ENCODE measurements at places on chromosomes 3 and 15.

DNA sequence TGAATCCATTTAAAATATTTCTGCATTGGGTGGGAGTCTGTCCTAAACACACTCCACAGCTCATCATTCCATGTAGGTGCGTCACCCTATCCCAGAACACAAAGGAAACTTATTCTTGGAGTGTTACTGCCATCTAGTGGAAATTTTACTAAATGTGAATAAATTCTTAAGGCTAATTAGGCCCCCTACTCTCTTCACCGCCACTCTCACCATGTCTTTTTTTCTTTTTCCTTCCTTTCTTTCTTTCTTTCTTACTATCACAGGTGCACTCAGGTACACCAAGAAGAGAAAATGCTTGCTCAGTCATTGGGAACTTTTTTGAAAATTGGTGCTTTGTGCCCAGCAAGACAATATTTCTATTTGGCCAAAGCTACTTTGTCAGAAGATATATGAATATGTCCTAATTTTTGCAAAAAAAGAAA lies 26.4 kb upstream of the ATP8B4 start:
- no peak overlapping the region for H3K4me3 ChIP-seq
- H3K27me3 ChIP-seq = no peaks in the 10 kb centered on the region
- peak; percentile 86 for DNase-seq
- H3K27ac ChIP-seq = no peak overlapping the region
- H3K4me1 ChIP-seq = no peaks in the 10 kb centered on the region

DNA sequence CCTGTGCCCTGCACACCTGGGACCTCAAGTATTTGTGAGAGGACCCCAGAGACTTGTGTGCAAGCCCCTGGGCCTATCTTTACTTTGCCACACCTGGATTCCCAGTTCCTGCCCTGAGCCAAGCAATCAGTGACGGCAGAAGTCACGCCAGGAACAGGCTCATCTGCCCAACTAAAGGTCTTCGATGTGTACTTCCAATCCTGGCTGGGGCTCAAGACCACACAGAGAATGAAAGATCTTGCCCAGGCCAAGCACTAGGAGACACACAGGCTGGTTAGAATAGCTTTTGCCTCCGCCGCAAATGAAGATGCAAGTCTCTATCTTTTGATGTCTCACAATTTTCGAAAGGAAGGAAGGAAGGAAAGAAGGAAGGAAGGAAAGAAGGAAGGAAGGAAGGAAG lies 228.8 kb downstream of the OCA2 start:
- no peak overlapping the region for H3K4me3 ChIP-seq
- H3K4me1 ChIP-seq = no peaks in the 10 kb centered on the region
- no peaks in the 10 kb centered on the region for H3K36me3 ChIP-seq
- no peaks in the 10 kb centered on the region for H3K27me3 ChIP-seq

- H3K36me3 ChIP-seq = no peaks in the 10 kb centered on the region
- no peak overlapping the region for H3K27ac ChIP-seq
- H3K27me3 ChIP-seq = no peaks in the 10 kb centered on the region
- H3K4me1 ChIP-seq = no peaks in the 10 kb centered on the region
- no peak overlapping the region for H3K4me3 ChIP-seq
Observed at GRCh38 chr15:75823860-75824613, 19.2 kb upstream of the UBE2Q2 start.

- H3K36me3 ChIP-seq = no peaks in the 10 kb centered on the region
- H3K27me3 ChIP-seq = no peaks in the 10 kb centered on the region
- H3K4me3 ChIP-seq = no peak overlapping the region
- no peak for DNase-seq
Observed at GRCh38 chr3:2957115-2957514, 153.1 kb downstream of the IL5RA start.

DNA sequence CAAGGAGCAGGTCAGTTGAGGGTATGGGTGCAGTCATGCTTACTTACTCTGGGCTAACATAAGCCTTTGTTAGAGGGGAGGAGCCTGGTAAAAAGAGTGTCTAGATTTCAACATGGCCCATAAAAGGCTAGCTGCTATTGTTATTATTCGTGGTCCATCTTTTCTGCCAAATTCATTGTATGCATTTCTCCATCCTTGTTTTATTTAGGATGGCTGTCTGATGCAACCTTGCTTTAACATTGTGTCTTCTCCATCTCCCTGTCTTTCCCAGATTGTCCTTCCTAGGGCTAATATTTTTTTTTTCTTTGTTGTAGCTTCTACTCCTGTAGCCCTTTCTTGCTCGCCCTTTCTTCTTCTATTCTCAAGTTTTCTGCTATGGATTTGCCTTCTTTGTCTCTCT lies 12.6 kb downstream of the RBMS3 start:
- no peaks in the 10 kb centered on the region for H3K36me3 ChIP-seq
- H3K4me3 ChIP-seq = no peak overlapping the region
- H3K4me1 ChIP-seq = peaks cover 4% of the 10 kb centered on the region
- no peaks in the 10 kb centered on the region for H3K27me3 ChIP-seq
- no peak for DNase-seq
- no peak overlapping the region for H3K27ac ChIP-seq

DNA sequence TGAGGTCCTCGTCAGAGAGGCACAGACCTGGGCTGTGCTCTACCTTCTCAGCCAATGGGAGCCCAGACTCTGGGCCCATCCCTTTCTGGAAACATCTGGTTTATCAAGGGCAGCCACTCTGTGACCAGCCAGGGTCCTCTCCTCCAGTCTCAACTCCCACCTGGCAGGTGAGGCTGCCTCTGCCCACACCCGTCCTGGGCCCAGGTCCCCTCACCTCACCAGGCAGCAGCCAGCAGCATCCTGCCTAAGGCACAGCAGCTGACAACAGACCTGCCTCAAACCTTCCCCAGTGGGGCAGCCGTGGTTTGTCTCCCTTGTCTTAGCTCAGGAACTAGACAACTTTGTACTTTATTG lies 8.7 kb upstream of the VIPR1 start:
- H3K4me3 ChIP-seq = no peak overlapping the region
- H3K27ac ChIP-seq = no peak overlapping the region
- no peaks in the 10 kb centered on the region for H3K36me3 ChIP-seq
- peaks cover 9% of the 10 kb centered on the region for H3K4me1 ChIP-seq
- peak; percentile 11 for DNase-seq

GRCh38 chr3:182913889-182914288 lies 66.4 kb downstream of the DCUN1D1 start:
- H3K27me3 ChIP-seq = no peaks in the 10 kb centered on the region
- H3K36me3 ChIP-seq = peaks cover 7% of the 10 kb centered on the region
- H3K4me1 ChIP-seq = no peaks in the 10 kb centered on the region
- no peak for DNase-seq

GRCh38 chr15:72907733-72908132 lies 124.2 kb upstream of the ADPGK start:
- H3K36me3 ChIP-seq = no peaks in the 10 kb centered on the region
- no peak overlapping the region for H3K27ac ChIP-seq
- no peaks in the 10 kb centered on the region for H3K4me1 ChIP-seq
- H3K27me3 ChIP-seq = no peaks in the 10 kb centered on the region

GRCh38 chr3:138296639-138297038 lies 33.0 kb downstream of the NME9 start:
- no peak for DNase-seq
- H3K27ac ChIP-seq = no peak overlapping the region
- H3K36me3 ChIP-seq = peaks cover 14% of the 10 kb centered on the region
- H3K27me3 ChIP-seq = no peaks in the 10 kb centered on the region
- H3K4me1 ChIP-seq = no peaks in the 10 kb centered on the region

DNA sequence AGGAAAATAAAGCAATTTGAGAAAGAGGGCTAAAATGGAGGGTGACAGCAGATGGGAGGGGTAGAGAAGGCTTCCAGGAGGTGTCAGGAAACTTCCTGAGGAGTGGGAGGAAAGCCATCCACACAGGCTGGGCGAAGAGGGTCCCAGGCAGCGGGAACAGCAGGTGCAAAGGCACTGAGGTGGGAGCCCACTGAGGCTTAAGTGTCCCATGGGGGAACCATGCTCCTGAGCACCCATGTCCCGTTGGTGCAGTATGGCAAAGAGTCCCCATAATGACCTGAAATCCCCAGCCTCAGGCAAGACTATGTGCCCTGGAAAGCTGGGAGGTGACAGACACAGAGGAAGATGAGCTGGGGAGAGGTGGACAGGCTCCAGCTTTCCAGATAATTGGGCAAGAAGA lies 30.0 kb downstream of the CFAP100 start:
- H3K27me3 ChIP-seq = no peaks in the 10 kb centered on the region
- DNase-seq = no peak
- H3K4me3 ChIP-seq = no peak overlapping the region
- H3K4me1 ChIP-seq = no peaks in the 10 kb centered on the region
- H3K36me3 ChIP-seq = no peaks in the 10 kb centered on the region
- no peak overlapping the region for H3K27ac ChIP-seq

DNA sequence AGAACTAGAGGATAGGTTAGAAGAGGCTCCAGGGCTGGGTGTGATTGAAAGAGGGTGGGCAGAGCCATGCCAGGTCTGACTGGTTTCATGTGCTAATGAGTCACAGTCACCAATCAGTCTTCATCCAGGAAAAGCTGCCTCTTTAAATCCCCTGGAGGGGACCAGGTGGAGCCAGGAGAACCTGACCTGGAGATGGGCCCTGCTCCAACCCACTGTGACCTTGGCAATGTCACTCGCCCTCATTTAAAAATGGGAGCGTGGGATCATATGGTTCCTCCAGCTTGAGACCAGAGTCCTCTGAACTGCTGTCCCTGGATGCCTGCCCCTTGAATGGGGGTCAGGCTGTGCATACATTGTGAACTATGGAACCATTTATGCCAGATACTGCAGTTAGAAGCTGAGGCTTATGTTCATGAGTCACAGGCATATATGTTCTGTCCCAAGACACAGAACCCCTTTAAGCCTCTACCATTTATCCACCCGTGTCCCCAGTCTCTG lies 23.0 kb downstream of the HES1 start:
- H3K4me3 ChIP-seq = no peak overlapping the region
- H3K36me3 ChIP-seq = no peaks in the 10 kb centered on the region
- DNase-seq = no peak
- peaks cover 4% of the 10 kb centered on the region for H3K4me1 ChIP-seq
- no peak overlapping the region for H3K27ac ChIP-seq
- no peaks in the 10 kb centered on the region for H3K27me3 ChIP-seq

DNA sequence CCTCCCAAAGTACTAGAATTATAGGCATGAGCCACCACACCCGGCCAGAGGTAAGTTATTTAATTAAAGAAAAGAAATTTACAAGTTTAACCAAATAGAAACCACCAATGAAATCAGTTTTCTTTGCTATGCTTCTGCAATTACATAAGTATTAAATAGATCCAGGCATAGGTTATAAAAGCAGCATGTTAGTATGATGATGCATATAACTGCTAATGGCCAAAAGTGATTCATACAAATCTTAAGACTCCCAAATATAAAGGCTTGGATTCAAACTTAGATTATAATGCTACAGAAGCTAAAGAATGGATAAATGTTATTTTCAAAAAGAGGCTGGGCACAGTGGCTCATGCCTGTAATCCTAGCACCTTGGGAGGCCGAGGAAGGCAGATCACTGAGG lies 32.8 kb upstream of the HDC start:
- H3K36me3 ChIP-seq = peaks cover 9% of the 10 kb centered on the region
- no peaks in the 10 kb centered on the region for H3K27me3 ChIP-seq
- no peaks in the 10 kb centered on the region for H3K4me1 ChIP-seq
- no peak overlapping the region for H3K4me3 ChIP-seq

DNA sequence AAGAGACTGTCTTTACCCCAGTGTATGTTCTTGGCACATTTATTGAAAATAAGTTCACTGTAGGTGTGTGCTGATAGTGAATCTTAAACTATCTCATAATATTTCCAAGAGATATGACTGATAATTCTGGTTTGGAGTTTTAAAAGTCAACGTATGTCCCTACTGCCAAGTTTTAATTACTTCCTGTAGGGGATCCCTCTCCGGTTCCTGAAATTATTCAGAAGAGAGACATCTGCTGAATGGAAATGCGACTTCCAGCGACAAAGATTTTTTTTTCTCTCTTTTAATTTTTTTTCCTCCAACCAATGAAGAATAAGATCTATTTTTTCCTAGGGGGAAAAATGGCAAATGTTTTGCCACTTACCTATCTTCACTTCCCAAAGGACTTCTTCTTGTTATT lies 498.9 kb upstream of the TGFBR2 start:
- no peaks in the 10 kb centered on the region for H3K36me3 ChIP-seq
- DNase-seq = peak; percentile 22
- H3K27me3 ChIP-seq = no peaks in the 10 kb centered on the region
- no peaks in the 10 kb centered on the region for H3K4me1 ChIP-seq

DNA sequence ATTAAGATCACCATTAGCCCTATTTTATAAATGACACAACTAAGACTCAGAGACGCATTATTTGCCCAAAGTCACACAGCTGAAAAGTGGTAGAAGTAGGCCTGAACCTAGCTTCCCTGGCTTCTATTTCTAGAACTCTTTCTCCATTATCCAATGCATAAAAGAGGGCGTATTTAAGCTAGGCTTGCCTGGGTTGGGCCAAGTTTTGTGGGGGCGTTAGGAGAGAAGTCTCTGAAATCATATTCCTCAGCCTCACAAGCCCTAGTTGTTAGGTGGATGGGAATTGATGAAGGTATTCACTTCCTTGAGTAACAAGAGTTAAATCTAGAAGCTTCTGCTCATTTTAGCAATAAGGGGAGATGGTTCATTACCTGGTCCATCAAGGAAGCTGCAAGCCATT lies 22.3 kb downstream of the TIMP4 start:
- H3K36me3 ChIP-seq = no peaks in the 10 kb centered on the region
- DNase-seq = no peak
- no peaks in the 10 kb centered on the region for H3K4me1 ChIP-seq
- no peaks in the 10 kb centered on the region for H3K27me3 ChIP-seq
- H3K4me3 ChIP-seq = no peak overlapping the region

DNA sequence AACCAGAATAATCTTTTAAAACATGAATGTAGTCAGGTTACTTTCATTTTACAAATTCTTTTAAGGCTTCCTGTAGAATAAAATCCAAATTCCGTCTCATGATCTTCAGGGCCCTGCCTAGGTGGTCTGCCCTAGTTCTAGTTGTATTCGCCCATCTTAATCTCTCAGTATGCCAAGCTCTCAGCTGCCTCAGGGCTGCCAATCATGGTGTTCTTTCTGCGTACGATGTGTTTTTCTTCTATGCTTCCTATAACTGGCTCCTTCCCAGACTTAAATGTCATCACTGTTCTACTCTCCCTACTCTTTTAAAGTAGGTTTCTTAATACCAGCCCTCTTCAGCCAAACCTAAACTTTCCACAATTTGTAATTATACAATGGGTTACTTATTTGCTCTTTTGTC lies 107.4 kb downstream of the GREM1 start:
- no peaks in the 10 kb centered on the region for H3K4me1 ChIP-seq
- no peaks in the 10 kb centered on the region for H3K36me3 ChIP-seq
- DNase-seq = no peak

DNA sequence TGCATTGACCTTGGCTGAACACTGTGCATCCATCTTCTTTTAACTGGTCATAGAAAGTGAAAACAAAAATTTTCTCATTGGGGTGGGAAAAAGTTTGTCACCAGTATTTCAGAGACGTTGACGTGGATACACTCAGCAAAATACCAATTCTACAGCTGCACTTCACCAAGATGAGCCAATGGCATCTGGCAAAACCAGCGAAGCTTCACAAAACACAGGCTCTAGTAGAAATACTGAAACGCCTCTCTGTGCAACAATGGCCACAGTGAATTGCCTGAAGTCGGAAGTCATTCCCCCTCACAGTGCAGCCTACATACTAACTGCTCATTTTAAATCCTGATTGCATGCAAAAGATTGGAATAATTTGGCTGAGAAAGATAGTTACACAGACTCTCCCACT lies 17.0 kb downstream of the PCYT1A start:
- no peak overlapping the region for H3K27ac ChIP-seq
- H3K4me3 ChIP-seq = no peak overlapping the region
- no peak for DNase-seq
- no peaks in the 10 kb centered on the region for H3K27me3 ChIP-seq

All from lung (tissue), 17 donors.